ENCODE measurements at places on chromosomes 2 and 18. TPM values are rescaled to one million over a fixed set of nuclear protein-coding genes. Genes with fewer than 3 reads are reported as not detected.

Gene EFHD1
- 3.3 TPM for total RNA-seq

Gene RRM2
- 124 TPM for total RNA-seq

DNA sequence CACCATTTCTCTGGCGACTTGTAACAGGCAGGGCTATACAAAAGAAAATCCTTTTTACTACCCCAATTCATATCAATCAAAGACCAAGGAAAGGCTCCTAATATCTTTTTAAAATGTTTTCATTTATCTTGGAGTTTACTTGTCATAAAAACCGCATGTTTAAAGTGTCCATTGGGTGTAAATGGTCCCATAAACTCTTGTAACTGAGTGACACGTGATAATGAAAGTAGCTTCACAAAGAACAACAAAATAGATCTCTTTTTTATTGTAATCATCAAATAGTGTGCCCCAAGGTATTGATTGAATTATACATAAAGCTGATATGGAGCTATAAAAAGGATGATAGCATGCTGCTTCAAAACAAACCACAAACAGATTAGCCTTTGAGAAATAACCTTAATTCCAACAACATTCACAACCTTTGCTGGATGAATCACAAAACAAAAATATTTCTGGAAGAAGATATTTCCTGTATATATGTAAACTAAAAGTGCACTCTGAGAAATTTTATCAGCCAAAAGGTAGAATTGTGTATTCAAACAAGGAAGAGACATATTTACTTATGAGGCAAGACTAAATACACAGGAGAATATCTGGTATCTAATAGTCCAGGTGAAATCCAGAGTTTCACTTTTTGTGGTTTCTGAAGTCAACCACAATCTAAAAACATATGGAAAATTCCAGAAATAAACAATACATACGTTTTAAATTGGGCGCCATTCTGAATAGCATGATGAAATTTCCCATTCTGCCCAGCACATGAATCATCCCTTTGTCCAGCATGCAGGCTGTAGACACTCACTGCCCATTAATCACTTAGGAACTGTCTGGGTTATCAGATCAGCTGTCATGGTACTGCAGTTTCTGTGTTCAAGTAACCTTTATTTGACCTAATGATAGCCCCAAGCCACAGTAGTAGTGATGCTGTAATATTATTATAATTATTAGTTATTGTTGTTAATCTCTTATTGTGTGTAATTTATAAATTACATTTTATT, 237.5 kb downstream of the PIK3C3 start:
- no peaks in the 10 kb centered on the region for H3K36me3 ChIP-seq
- no peak overlapping the region for H3K27ac ChIP-seq
- H3K4me1 ChIP-seq = no peaks in the 10 kb centered on the region

GRCh38 chr18:23609390-23610023, 23.2 kb upstream of the NPC1 start:
- no peaks in the 10 kb centered on the region for H3K36me3 ChIP-seq
- DNase-seq = no peak
- no peaks in the 10 kb centered on the region for H3K4me1 ChIP-seq
- H3K27me3 ChIP-seq = no peaks in the 10 kb centered on the region
- H3K27ac ChIP-seq = no peak overlapping the region
